ENCODE measurements at places on chromosomes 16 and 17.

DNA sequence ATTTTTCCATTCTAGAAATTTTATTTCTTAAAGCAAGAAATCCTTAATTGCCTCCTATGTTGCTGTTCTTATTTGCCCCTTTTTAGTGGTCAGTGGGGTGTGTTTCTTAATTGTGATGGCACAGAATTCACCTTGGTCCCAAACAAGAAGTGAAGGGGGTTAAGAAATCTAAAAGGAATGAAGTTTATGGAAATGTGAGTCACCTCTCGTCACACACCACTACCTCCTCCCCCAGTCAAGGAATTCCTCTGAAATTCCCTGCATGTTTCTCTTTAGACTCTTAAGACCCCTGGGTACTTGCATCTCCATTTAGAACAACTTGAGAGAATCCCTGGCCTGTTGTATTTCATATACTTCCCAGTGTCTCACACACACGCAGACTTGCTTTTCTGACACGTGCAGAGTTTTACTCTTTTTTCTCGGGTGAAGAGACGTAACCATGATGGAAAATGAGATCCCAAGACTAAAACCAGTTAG lies 247.4 kb downstream of the PRKCA start:
- no peak for DNase-seq

DNA sequence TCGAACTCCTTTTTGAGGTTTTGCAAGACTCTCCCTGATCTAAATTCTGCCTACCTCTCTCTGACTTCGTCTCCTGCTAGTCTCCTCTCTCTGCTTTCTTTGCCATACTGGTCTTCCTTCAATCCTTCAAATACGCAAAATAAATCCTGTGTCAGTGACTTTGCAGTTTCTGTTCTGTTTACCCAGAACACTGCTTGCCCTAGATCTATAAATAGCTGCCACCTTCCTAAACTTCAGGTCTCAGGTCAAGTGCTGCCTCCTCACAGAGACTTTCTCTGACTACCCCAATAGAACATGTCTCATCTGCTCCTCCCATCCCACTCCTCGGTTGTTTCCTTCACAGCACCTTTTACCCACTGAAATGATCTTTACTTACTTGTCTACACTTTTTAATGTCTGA lies 78.9 kb downstream of the TRIM37 start:
- no peak for DNase-seq

DNA sequence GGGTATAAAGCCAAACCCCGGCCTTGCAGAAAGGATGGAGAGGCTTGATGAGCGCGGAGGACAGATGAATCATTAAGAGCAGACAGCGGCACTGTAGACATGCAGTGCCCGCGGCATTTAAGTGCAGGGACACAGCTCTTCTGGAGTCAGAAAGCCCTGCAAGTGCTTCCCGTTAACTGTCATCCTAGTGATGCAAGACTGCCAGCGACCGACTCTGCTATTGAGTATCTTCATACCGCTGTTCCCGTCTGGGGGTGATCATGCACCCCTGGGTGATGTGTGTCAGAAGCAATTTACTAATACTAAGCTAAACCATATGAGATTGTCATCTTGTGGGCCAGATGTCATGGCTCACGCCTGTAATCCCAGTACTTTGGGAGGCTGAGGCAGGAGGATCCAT lies 101.0 kb downstream of the ABCC6 start:
- no peak for DNase-seq

GRCh38 chr16:12315330-12316136 lies 339.0 kb downstream of the SNX29 start:
- DNase-seq = no peak

GRCh38 chr17:37725021-37725595 lies 19.8 kb downstream of the HNF1B start:
- no peak for DNase-seq

GRCh38 chr16:83143788-83144187 lies 517.0 kb downstream of the CDH13 start:
- DNase-seq = no peak

DNA sequence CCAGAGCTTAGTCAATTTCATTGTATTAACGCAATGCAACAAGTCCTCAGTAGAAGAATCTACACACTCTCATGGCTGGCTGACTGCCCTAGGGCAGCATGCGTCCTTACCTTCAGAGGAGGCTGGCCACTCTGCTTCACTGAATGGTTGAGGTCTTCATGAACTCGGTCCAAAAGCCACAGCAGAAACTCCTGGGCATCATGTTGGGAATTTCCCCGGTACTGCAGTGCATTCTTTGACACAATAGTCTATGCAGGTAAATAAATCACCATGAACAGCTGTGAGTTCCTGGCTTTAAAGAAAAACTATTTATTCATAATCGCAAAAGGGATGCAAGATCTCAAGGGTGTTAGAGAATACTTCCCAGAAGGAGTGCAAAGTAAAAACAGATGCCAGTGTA lies 41.3 kb downstream of the USP31 start:
- DNase-seq = no peak

DNA sequence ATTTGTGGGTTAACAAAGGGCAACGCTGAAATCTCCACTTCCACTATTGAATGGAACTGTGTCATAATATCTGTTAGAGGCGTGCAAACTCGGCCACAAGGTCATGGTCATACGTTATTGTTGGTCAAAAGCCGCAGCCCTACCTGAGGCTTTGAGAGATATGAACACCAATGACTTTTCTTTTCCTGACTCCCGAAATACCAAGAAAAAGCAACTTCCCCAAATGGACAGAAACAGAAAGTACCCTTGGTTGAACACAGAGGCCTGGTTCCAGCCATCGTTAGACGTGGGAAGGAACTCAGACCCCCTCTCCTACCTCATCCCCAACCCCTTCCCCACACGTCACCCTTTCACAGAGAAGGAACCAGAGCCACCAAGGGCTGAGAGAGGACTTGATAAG lies 1.4 kb upstream of the PIK3R5 start:
- no peak for DNase-seq

DNA sequence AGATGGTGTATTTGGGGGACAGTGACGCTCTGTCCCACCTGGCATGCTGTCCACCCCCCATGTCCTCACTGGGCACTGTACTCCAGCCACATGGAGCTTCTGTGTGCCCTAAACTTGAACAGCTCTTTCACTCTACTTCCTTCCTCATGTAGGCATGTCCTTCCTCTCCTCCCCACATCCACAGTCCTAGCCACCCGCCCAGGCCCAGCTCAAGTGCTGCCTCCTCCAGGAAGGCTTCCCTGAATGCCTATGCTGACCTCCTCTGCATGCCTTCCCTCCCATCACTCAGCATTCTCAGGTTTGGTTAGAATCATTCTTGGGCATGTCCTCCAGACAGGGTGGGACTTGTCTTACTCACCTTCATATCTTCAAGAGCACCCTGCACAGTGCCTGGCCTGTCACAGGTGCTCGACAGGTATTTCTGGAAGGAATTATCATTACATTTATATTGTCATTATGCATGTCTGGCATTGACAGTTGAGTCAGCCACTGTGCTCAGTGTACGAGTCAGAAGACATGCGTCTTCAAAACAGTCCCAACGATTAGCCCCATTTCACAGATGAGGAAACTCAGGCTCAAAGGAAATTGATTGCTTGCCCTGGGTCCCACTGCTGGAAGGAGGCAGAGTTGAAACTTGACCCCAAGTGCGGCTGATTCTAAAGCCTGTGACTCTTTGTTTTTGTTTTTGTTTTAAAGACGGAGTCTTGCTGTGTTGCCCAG lies 42.1 kb upstream of the TOB1 start:
- no peak for DNase-seq

- no peak for DNase-seq
Measured at GRCh38 chr16:2196162-2196980, at the start of gene CASKIN1. Gene CASKIN1 (minus strand): TSS chr16:2196605. CDS start chr16:2196432, 173 bp downstream.

GRCh38 chr17:29567554-29568330 lies 759 bp upstream of the TP53I13 start:
- peak; percentile 53 for DNase-seq

- no peak for DNase-seq
Measured at GRCh38 chr17:14373614-14374259, 72.9 kb downstream of the HS3ST3B1 start.

- DNase-seq = no peak
Measured at GRCh38 chr17:30579610-30580315, 102.6 kb downstream of the GOSR1 start.

DNA sequence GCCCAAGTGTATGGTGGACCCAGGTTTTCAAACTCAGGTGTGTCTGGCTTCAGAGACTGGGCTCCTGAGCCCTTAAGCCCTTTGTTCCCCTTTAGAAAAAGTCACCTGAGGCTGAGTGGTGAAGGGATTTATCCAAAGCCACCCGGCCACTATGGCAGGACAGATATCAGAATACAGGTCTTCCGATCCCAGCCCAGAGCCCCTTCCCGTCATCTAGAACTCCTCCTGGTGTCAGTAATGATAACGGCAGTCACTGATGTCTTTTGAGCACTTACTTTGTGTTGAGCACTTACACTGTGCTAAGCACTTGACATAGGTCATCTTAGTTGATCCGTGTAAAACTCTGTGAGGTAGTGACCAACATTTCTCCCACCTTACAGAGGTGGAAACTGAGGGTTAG lies 16.6 kb downstream of the NOD2 start:
- DNase-seq = no peak

- no peak for DNase-seq
Measured at GRCh38 chr17:12421077-12421476, 244.6 kb upstream of the MYOCD start.

DNA sequence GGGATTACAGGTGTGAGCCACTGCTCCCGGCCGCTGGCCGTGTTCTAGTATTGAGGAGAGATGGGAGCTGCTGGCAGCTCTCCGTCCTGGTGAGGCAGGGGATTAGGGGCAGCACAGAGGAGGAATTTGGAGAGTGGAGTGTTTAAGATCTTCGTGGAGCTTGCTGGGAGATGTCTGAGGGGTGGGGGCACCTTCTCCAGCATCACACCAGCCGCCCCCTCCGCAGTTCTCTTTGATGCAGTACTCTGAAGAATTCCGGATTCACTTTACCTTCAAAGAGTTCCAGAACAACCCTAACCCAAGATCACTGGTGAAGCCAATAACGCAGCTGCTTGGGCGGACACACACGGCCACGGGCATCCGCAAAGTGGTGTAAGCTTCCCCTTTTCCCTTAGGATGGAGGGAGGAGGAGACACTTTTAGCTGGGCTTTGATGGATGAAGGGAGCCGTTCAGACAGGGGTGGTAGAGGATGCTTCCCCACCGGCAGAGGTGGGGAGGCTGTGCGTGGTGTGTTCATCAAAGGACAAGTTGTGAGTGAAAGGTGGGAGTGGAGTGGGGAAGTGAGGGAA lies 11.9 kb downstream of the ITGAM start:
- no peak for DNase-seq

DNA sequence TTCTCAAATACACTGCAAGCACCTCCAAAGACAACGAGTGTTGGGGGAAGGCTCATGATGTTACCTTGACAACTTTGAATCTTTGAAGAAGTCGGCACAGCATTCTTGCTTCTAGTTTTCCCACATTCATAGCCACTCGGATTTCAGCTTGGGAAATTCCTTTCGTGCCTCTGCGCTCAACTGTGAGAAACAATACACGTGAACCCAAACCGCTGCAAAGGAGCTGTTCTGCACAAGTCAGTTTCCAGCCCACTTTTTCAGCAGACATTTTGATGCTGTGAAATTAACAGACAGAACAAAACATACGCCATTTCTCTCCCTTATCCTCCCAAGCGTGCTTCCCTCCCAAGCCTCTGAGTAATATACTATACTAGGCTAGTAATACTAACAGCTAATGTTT lies 41.2 kb downstream of the GTF3C1 start:
- DNase-seq = no peak

- DNase-seq = no peak
Measured at GRCh38 chr16:81686391-81687130, 92.5 kb upstream of the PLCG2 start.

DNA sequence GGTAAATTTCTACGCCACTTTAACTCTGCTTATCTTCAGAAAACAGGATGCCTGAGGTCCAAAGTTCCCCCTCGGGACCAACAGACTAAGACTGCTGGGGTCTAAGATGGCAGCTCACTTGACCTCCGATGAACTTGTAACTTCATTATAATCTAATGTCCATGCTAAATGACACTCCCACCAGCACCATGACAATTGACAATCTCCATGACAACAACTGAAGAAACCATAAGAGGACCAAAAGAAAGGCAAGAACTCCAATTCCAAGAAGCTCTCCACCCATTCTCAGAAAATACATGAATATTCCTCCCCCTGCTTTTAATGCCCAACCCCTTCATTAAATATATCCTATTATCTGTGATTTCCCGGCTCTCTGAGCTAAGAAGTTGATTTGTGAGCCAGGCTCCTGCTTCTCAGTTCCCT lies 7.5 kb downstream of the CCL4 start:
- DNase-seq = no peak

- no peak for DNase-seq
Measured at GRCh38 chr16:23745263-23745662, 9.6 kb upstream of the CHP2 start.

DNA sequence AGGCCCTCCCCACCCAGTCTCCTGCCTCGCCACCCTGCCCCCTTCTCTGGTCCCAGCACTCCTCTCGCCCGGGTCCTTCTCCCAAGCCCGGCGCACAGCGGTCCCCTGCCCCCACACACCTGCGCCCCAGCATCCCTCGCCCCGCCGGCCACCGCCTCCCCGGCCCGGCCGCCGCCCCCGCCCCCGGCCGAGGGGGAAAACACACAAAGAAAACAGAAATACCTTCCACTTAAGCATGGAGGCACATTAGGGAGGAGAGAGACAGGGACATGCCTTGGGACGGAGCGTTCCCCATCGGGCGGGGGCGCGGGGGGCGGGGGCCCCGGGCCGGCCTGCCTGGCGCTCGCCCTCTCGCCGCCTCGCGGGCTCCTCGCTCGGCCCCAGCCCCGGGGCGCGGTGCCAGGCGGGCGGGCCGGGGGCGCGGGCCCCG lies 326 bp downstream of the SRCIN1 start:
- no peak for DNase-seq

- DNase-seq = no peak
Measured at GRCh38 chr17:18921485-18921884, 30.5 kb upstream of the SLC5A10 start.

GRCh38 chr16:15843635-15844279 lies 13.1 kb downstream of the MYH11 start:
- DNase-seq = no peak

DNA sequence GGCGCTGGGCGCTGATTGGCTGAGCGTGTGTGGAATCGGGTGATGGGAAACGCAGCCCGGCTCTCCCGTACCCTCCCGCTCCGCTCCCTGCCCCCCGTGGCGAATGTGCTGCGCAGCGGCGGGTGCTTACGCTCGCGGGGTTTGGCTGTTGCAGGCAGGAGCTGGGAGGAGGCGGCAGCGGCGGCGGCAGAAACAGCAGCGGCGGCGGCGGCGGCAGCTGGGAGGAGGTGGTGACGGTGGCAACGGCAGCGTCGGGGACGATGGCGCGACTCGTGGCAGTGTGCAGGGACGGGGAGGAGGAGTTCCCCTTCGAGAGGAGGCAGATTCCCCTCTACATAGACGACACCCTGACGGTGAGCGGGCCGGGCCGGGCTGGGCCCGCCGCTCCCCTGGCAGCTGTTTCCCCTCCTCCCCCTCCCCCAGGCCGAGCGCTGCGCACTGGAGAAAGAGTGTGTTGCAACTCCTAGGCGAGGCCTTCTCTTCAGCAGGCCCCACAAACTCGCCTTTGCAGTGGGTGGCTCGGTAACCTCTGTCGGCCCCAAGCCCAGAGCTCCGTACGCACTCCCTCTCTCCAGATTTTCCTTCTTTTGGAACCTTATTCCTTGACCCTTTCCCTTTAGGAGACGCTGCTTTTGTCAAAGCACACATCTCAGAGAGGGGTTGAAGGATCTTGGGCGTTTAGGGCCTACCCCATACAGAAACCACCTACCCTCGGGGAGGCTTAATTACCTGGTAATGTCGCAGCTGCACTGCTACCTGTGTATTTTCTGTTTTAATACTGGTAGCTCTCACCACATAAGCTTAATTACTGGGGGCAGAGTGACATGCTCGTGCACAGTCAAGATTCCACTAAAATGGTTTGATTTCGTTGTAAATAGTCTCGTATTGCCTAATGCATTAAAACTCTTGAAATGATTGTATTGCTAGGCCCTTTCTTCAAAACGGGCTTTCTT lies 1.0 kb downstream of the GGNBP2 start:
- DNase-seq = peak; percentile 90
